ENCODE measurements at places on chromosomes 4 and X.

DNA sequence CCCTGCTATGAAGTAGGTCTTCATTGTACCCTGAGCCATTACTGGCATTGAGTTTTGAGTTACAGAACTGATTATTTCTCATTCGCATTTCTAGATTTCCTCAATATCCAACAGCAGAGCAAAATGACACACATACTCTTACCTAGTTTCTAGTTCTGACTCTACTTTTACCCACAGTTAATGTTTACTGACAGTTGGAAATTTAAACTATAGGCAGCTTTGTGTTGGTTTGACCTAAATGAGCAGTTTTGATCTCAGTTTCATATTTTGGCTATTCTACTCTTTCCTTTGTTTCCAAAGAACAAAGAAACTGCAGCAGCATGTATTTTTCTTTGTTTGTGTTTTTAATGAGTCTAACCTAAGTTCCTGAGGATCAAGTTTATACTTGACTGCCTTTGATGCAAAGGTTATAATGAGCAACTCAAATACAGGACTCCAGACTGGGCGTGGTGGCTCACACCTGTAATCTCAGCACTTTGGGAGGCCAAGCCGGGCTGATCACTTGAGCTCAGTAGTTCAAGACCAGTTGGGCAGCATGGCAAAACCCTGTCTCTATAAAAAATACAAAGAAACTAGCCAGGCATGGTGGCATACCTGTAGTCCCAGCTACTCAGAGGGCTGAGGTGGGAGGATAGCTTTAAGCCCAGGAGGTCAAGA, 30.4 kb downstream of the TXK start:
- DNase-seq = no peak

DNA sequence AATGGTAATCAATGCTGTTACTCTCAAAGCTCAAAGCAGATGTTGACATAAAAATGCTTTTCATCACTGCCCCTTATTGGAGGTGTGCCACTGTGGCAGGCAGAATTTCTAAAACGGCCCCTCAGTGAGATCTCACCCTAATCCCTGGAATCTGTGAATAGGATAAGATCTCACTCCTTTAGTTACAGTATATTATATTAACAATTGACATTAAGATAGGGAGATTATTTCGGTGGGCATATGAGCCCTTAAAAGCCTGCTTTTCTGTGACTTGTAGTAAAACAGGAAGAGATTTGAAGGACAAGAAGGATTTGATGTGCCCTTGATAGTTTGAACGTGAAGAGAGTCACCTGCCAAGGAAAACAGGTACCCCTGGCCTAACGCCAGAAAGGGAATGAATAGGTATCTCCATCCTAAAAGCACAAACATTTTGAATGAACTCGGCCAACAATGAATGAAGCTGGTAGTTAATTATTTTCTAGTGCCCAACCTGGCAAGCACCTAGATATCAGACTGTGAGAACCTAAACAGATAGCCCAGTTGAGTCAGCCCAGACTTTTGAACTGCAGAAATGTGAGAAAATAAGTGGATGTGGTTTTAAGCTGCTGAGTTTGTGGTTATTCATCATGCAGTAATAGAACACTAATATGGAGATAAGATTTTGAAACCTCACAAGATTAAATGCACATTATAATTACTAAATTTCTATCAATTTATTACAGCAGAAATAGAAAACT, 881.6 kb downstream of the PCDH18 start:
- no peak for DNase-seq

DNA sequence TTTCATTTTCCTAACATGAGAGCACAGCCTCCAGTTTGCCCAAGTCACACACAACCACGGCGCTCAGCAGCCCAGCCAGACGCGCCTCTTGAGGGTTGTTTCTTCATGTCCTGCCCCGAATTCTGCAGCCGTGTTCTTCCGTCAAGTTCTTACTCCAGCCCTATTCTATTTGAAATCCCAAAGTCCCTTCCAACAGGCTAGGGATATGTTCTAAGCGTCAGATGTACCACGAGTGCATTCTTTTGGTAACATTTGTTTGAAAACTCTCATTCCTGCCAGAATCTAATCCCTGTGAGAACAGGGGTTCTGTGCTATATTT, 23.1 kb downstream of the ACSL1 start:
- DNase-seq = no peak

- DNase-seq = no peak
Measured at GRCh38 chr4:142563682-142564291, 282.3 kb downstream of the INPP4B start.

- DNase-seq = no peak
Measured at GRCh38 chr4:7861440-7861881, 78.2 kb downstream of the AFAP1 start.

GRCh38 chrX:48649102-48649501, 34.5 kb upstream of the WAS start:
- DNase-seq = no peak

DNA sequence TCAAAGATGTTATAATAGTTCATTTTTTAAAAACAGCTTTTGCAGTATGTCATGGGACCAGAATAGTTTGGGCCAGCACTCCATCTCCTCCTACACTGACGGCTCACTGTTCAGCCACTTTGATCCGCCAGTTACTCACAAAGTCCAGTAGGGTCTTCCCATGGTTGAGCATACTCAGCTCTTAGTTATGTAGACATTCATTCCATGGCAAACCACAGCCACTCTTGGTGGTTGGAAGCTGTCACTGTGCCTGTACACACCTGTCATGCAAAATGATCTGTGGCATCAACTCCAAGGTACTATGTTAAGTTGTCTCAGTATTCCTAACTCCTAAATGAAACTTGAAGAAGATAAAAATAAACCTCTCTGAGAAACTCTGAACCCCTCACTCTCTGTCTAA, 127.2 kb downstream of the NR3C2 start:
- DNase-seq = no peak

- peak; percentile 43 for DNase-seq
Measured at GRCh38 chrX:107659768-107660167, 31.5 kb downstream of the PRPS1 start.

DNA sequence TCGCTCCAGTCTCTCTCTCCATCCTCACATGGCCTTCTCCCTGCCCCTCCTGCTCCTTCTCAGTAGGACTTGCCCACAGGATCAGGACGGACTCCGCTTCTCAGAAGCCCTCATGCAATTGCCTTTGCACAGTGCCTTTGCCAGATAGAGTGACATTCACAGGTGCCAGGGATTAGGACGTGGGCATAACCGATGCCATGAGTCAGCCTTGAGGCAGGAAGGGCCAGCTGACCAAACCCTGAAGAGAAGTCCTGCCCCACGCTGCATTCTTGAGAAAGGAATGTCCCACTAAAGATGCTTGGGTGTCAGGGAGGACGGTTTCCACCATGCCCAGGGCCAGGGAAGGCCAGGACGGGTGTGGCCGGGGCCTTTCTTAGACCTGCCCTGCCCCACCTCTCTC, 6.6 kb upstream of the GRPEL1 start:
- DNase-seq = no peak

DNA sequence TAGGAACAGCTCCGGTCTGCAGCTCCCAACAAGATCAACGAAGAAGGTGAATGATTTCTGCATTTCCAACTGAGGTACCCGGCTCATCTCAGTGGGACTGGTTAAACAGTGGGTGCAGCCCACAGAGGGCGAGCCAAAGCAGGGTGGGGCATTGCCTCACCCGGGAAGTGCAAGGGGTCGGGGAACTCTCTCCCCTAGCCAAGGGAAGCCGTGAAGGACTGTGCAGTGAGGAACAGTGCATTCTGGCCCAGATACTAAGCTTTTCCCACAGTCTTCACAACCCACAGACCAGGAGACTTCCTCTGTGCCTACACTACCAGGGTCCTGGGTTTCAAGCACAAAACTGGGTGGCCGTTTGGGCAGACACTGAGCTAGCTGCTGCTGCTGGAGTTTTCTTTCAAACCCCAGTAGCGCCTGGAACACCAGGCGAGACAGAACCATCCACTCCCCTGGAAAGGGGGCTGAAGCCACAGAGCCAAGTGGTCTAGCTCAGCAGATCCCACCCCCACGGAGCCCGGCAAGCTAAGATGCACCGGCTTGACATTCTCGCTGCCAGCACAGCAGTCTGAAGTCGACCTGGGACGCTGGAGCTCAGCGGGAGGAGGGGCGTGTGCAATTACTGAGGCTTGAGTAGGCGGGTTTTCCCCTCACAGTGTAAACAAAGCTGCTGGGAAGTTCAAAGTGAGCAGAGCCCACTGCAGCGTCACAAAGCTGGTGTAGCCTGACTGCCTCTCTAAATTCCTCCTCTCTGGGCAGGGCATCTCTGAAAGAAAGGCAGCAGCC, 84.6 kb downstream of the THOC2 start:
- DNase-seq = peak; percentile 27

DNA sequence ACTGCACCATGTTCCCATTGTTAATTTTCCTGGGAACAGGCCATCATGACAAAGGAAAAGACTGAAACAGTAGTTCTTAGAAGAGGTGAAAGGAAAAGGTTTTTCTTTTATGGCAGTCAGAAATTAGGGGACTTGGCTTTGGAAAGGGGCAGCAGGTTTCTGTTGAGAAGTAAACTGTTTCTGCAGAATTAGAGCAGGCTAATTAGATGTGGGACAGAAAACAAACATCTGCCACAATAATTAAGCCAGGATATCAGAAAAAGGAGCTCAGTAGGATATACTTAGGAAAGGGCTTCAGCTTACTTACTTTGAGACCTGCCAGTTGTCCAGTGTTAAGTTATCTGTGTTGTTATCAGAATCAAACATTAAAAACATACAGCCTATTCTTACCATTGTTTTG, 36.7 kb upstream of the STPG2 start:
- DNase-seq = no peak

DNA sequence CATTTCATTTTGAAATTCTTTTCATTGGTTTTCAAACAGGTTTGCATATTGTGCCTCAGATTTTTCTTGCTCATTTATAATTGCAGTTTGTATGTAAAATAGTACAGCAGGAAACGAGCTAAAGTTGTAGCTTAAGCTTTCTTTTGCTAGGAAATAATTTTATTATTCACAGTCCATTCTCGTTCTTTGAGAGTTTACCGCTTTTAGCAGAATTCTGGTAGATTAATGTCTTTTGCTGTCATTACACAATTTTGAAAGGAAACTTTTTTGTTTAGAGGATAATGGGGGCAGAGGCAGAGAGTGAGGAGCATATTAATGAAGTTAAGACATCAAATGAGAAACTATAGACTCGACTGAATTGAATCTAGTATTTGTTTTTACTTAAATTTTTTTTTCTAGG, 10.5 kb downstream of the LSM6 start:
- no peak for DNase-seq

DNA sequence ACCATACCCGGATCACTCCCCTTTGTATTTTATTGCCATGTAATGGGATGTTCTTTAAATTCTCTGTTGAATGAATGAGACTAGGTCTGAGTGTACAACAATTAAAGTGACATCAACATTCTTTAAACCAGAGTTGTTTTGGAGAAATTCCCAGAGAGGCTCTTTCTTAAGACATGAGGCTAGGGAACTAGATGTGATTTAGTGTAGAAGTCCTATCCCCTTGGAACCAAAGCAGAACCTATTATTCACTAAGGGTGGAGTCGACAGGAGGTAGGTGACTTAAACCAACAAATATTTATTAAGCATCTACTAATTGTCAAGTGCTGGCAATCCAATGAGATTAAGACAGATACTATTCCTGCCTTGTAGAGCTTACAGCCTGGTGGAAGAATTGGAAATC, 1.7 kb downstream of the EIF1AX start:
- DNase-seq = no peak

DNA sequence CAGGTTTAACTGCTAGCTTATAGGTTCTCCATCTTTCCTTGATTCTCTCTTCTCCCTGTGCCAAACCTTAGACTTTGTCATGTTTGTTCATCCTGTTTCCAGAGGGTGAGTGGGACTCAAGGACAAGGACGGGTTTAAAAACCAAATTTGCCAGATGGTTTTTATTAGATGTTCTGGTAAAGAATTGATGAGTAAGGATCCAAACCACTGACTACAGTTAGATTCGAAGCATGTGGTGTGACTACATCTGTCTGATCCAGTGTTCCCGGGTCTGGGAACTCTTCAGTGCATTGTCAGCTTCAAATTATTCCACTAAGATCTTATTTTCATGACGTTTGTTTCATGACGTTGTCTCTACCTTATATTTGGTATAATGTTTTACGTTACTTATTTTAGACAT, 37.5 kb downstream of the MTMR1 start:
- DNase-seq = no peak

GRCh38 chrX:9062641-9063040, 28.7 kb upstream of the FAM9B start:
- no peak for DNase-seq

DNA sequence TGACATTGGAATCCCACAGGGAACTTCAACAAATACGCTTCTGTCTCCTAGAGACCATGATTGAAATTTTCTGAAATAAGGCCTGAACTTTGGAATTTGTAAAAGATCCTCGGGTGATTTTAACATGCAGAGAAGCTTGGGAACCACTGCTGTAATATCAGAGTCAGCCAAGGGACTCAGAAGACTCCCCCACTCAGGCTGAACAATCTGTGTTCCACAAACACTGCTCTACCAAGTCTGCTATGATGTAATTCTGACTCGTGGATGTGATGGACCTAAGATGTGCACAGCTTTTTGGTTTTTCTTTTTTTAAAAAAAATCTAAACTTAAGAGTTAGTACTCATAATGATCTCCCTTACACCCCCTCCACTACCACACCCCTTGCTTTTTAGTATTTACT, 26.0 kb downstream of the LRP2BP start:
- no peak for DNase-seq

DNA sequence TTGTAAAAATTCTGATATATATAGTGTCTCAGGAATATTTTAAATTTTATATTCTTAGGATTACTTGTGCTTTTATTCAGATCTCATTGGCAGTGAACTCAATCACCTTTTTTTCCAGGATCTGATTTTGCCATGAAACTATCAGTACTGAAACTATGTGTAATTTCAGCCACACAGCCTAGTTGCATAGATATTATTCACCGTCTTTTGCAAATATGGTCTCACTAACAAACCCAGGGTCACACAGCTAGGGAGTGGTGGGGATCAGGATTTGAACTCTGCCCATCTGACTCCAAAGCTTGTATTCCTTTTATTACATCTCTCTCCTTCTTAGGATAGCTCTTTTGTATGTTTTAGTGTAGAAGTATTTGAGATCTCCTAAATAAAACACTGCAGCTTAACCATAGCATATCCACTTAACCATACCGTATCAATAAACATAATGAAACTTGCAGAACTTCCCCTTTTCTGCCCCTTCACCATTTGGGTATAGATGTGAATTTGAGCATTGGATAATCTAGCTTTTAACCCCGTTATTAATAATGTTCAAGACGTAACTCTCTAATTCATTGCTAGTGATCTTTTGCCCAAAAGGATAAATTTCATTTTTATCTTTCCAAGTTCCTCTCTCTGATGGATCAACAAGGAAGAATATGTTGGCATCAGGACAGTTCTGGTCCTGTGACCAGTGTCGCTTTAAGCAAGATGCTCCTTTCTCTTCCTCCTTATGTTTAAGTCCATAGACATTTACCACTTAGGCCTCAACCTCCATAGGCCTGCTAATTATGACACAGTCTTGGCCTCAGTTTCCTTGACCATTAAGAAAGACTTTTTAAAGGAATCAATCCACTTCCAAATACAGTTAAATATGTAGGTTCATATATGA, 74.6 kb downstream of the RAPGEF2 start:
- DNase-seq = no peak

Data from CD4-positive, alpha-beta T cell treated with Interleukin-6 for 4 hours (primary cell).